Suprapubic skin (tissue), 4 donors: ENCODE measurements at places on chromosomes 1 and 21. TPM values are rescaled to one million over a fixed set of nuclear protein-coding genes. Genes with fewer than 3 reads are reported as not detected.

GRCh38 chr1:30698401-30698981 is 24.9 kb downstream of the MATN1 start:
- no peaks in the 10 kb centered on the region for H3K27me3 ChIP-seq
- peaks cover 53% of the 10 kb centered on the region for H3K4me1 ChIP-seq
- H3K4me3 ChIP-seq: no peak overlapping the region
- H3K27ac ChIP-seq: peak overlapping the region; percentile 34
- DNase-seq: no peak
- H3K36me3 ChIP-seq: no peaks in the 10 kb centered on the region

GRCh38 chr1:44294588-44295007 is 60.5 kb downstream of the ERI3 start:
- no peak for DNase-seq
- no peaks in the 10 kb centered on the region for H3K27me3 ChIP-seq
- H3K4me3 ChIP-seq: no peak overlapping the region
- H3K36me3 ChIP-seq: peaks cover 49% of the 10 kb centered on the region

- no peaks in the 10 kb centered on the region for H3K27me3 ChIP-seq
- H3K27ac ChIP-seq: no peak overlapping the region
- no peaks in the 10 kb centered on the region for H3K36me3 ChIP-seq
Measured at GRCh38 chr1:220908757-220909156, 29.5 kb downstream of the HLX start.

GRCh38 chr1:246329900-246330299 is 177.2 kb downstream of the SMYD3 start:
- no peak overlapping the region for H3K4me3 ChIP-seq
- DNase-seq: no peak
- H3K27ac ChIP-seq: no peak overlapping the region
- H3K27me3 ChIP-seq: no peaks in the 10 kb centered on the region
- H3K4me1 ChIP-seq: no peaks in the 10 kb centered on the region
- no peaks in the 10 kb centered on the region for H3K36me3 ChIP-seq

DNA sequence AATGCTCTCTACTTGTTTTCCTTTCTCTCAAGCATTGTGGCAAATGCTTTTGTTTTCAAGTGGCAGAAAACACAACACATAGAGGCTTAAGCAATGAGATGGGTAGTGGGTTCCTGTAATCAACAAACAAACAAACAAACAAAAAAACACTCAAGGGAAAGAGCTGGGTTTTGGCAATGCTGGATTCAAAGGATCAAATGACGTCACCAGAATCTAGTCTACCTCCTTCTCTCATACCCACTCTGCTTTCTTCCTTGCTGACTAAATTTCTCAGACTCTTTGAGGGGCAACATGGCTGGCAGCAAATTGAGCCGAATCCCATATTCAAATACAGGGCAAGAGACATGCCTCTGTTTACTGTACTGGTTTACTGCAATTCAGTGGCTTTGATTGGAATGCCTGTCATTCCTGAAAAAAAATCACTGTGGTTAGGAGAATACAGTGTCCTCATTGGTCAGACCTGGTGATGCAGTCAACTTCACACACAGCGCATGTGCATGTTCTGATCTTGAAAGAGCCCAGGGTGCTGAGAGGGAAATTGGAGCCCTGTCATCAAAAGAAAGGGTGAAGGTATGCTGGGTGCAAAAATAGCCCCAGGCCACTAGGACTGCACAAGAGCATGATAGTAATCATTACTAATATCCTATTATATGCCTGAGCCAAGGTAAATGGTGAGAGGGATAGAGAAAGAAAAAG is 356.2 kb downstream of the KCTD3 start:
- no peaks in the 10 kb centered on the region for H3K4me1 ChIP-seq
- no peaks in the 10 kb centered on the region for H3K27me3 ChIP-seq
- no peaks in the 10 kb centered on the region for H3K36me3 ChIP-seq
- H3K4me3 ChIP-seq: no peak overlapping the region
- no peak overlapping the region for H3K27ac ChIP-seq

The ROR1 gene
- total RNA-seq: 10.6 TPM

The SPRR2F gene
- not detected for total RNA-seq

The KRTAP19-3 gene
- not detected for total RNA-seq

The LCE3E gene
- 19.0 TPM for total RNA-seq
